ENCODE measurements at places on chromosomes 5 and 9.

- DNase-seq: no peak
Measured at GRCh38 chr5:78778538-78778937, 130.0 kb upstream of the LHFPL2 start.

DNA sequence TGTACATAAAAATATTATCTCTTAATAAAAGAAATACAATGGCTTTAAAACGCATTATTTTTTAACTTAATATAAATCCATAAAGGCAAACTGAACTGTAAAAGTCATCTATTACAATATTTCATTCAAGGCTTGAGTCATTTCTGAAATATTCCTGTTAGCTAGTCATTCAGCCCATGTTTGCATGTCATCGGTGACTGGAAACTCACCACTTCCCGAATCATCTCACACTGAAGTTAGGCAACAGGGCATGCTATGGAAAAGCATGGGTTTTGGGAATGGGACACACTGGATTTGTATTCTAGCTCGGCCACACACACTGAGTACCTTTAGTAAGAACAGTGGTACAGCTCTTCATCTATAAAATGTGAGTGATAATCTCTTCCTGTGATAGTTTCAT lies 691.1 kb upstream of the C9orf72 start:
- no peak for DNase-seq

DNA sequence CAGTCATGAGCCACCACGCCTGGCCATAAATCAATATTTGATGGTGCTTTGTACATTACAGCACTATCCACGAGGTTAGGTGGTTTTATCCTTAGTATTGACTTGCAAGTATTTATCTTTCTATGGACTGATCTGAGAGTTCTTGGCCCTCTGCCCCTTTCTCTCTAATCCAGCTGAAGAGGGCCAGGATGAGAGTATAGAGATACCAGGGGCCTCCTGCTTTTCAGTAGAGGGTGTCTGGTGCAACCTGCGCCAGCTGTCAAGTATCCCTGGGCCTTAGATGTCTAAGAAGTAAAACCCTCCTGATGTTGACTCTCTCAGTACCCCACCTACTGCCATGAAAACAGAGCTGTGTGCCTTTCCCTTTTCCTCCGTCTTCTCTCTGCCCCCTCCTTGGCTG lies 153.4 kb downstream of the SLIT3 start:
- DNase-seq: no peak

DNA sequence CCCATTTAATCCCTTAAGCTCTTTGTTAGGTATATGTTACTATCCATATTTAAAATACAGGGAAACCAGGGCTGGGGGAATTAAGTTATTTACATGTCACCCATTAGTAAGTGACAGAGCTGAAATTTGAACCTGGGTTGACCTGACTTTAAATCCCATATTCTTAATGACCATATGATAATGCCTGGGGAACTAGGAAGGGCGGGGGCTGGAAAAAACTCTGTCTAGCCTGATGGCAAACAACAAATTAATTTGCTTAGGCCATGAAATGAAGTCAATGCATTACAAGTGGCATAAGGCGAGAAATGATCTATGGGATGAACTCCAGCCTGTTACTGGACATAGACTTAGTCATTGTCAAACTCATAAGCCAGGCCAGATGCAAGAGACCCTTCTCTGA lies 325.7 kb upstream of the WWC1 start:
- no peak for DNase-seq

DNA sequence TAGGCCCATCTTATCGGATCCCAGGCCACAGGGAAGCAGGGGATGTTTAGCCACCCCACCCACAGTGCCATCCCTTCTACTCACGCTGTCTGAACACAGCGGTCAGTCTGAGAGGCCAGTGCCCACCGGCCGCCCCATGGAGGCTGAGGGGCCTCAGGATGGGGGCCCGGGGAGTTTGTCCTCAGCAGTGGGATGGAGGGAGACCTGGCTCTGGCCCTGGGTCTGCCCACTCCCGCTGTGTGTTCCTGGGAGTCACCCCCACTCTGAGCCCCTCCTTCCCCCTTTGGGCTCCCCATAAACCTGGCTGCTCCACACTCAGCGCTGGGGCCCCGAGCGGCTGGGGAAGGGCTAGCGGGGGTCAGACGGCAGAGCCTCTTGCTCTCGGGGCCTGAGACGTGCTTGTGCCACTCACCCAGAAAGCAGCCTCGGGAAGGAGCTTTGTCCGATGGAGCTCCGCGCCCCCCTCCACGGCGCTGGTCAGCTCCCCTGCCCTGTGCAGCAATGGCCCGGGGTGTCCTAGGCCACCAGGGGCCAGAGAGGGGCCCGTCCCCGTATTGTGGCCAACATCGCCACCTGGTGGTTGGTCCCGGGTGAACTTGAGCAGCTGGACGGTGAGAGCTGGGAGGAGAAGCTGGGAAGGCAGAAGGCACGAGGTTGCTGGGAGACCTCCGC lies 10.9 kb upstream of the LAMC3 start:
- no peak for DNase-seq

DNA sequence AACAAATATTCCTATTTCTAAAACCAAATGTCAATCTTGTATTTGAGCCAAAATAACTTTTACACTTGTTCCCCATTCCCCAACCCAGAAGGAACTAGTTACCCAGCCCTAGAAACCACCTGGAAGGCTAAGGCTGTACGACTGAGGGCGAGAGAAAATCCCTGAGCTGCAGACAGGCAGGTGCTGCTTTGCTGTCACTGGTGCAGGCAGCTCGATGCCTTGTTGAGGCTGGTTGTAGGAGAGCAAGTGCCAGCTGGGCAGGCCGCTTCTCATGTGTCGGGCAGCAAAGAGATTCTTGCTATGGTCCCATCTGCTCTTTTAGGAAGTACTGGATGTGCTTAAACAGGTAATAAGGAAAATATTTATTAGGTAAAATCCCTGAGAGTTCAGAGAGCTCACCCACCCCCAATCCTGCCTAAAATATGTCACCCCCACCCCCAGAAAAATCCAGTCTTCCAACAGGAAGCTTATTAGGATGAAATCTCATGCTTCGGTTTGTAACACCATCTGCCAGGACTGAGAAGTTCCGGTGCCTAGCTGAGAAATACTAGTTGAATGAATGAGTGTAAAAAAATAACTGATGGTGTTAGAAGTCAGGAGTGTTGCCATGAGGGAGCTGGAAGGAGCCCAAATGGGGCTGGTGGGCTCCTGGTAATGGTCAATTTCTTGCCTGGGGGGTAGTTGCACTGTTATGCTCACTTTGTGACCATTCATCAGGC lies 91.1 kb upstream of the DMRT1 start:
- no peak for DNase-seq

DNA sequence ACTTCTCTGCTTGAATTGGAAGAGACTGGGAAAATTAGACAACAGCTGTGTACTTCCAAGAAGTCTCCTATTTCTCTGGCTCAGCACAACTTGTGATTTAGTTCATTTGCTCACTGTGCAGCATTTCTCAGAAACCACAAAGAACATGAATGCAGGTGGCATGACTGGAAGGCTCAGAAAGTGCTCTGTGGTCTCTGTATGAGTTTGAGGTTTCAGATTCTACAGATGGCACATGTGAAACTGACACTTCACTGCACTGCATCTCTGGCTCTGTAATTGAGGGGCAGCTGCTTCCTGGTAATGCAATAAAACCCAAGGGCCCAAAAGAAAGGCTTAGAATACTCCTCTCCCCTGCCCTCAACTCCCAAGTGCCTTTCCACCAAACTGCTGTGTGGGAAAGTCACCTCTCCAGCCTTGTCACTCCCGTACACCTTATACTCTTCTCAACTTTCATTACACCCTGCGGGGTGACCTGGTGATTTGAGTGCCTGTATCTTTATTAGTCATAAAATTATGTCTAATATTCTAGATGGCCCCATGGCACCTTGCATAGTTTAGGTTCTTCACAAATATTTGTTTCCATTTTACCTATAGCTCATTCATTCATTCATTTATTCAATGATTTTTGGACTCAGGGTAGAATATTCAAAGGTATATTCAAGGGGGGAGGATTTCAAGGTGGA lies 82.5 kb downstream of the ESM1 start:
- DNase-seq: no peak

DNA sequence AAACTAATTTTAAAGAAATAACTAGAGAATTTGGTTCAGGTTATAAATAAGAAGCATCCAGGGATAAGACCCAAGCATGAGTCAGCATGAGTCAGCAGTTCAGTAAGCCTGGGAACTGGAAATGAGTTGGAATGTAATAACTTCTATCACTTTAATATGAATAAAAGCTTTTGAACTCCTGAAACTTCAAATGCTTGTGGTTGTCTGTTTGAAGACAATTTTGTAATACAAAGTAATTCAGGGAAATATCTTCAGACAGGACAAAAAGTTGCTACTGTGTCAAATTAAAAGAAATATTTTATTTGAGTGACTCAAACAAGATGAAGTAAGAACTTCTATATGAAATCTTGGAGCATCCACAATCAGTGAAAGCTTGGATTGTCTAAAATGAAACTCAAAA lies 331.2 kb upstream of the DAB2 start:
- no peak for DNase-seq
